ENCODE measurements at places on chromosomes 5 and 9.

GRCh38 chr5:86570427-86571083, 47.2 kb upstream of the COX7C start:
- DNase-seq, result no peak

DNA sequence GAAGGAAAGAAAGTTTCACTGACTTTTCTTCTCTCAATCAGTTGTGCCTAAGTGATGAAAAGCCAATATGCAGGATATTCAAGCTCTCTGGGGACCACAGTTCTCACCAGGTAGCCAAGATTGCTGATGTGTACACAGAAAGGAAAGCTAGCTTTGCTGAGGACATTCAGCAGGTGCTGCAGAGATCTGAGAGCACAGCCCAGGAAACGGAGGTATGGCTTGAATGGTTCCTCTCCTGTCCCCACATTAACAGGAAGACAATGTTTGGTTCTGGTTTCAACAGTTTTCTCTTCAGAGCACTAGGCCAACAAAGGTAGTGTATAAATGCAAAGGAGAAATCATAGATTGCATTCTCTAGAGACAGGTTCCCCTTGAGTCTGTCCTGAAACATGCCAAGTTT, 69.6 kb downstream of the PTPDC1 start:
- no peak for DNase-seq

DNA sequence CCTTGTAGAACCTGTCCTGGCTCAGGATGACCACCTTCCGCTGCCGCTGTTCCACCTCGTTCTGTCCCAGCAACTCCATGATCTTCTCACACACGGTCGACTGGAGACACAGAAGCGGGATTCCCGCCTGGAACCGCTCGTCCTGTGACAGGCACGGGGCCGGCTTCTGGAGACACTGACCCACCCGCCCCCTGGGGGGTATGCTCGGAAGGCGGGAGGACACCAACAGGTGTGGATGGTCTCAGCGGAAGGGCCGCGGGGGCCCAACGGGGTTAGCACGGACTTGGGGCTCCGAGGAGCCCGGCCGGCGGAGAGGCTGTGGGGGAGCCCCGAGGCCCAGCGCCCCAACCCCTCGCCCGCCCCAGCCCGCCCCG, 530 bp downstream of the UCK1 start:
- DNase-seq, result peak; percentile 46

DNA sequence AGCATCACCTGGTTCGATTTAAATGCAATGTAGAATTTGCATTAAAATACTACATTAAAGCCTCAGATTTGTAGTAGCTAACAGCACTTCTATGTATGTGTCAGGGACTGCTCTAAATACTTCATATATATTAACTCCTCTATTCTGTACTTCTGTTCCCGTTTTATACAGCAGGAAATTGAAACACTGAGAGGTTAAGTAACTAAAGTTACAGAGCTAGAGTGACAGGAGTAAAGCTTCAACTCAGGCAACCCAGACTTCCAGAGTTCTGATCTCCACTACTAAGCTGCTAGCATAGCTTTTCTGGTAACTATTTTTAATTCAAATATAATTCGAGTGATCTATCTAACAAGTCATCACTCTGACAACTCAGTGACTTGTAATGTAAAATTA, 619 bp upstream of the APC start:
- no peak for DNase-seq

DNA sequence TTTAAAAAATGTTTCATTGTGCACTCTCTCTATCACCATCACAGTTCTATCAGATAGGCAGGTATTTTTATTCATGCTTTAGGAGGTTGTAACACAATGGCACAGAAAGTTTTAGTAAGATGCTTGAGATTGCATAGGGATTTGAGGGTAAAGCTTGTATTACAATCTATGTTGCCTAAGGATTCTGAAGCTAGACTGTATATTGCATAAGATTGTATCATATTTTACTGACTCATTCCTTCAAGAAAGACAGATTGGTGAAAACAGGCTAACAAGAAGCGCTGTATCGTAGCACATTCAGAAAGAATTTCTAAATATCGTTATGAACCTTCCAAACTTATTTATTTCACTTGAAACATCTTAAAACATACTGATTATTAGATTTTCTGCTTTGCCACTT, 577.7 kb downstream of the EBF1 start:
- no peak for DNase-seq

GRCh38 chr5:141992349-141992963, 20.4 kb downstream of the GNPDA1 start:
- DNase-seq, result peak; percentile 82

- DNase-seq, result no peak
Measured at GRCh38 chr5:95660060-95660459, 13.5 kb downstream of the RFESD start.

DNA sequence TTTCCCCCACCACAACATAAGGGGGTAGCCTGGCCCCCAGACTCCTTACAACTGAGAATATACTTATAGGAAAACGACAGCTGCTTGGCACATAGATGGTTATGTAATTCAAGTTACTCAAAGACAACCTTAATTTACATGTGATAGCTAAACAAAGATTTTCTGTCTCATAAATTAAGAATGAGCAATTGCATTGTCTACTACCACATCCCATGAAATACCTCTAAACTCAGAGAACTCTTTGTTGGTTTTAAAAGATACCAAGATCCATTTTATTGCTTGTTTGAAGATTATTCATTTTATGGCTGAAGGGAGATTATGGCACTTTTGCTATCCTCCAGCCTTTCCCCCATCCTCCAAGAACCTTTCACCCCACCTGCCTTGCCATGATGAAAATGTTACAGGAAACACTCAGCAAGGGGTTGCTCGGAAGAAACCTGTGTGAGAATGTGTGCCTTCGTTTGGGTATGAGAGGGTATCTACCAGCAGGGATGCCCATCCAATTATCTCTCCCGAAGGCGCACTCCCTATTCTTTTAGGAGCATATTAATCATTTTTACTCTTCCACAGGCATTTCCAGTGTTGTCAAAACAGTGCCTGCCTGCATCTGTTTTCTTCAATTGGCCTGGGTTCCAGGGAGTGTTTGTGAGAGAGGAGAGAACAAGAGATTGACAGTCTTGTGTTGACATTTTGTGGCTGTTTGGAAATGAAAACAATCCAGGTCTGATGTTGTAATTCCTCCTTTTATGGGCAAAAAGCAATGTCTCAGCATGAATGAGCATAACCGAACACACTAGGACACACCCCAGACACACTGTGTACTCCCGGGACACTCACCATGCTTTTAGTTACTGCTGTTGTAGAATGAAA, 208.0 kb upstream of the ANKRD55 start:
- no peak for DNase-seq

- DNase-seq, result no peak
Measured at GRCh38 chr9:15824310-15824709, 271.5 kb downstream of the CCDC171 start.

GRCh38 chr5:82163452-82164175, 114.5 kb downstream of the RPS23 start:
- DNase-seq, result no peak

DNA sequence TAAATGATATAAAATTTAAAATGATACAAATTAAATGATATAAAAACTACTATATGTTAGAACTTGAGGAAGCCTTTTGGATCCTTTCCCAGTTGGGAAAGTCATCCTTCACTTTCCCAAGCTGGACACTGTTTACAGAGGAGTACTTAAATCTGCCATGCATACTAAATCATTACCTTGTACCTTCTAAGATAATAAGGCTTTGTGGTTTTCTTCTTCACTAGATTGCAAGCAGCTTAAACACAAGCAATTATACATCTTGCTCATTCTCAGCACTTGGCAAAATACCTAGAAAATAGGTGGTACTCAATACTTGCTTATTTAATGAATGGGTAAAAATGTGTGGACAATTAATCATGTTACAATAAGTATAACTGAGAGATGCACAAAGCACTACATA, 666.8 kb downstream of the PTPRD start:
- DNase-seq, result no peak

GRCh38 chr5:115661101-115661500, 35.3 kb upstream of the TMED7 start:
- DNase-seq, result no peak

- no peak for DNase-seq
Measured at GRCh38 chr5:180339583-180340183, 13.5 kb downstream of the GFPT2 start.

DNA sequence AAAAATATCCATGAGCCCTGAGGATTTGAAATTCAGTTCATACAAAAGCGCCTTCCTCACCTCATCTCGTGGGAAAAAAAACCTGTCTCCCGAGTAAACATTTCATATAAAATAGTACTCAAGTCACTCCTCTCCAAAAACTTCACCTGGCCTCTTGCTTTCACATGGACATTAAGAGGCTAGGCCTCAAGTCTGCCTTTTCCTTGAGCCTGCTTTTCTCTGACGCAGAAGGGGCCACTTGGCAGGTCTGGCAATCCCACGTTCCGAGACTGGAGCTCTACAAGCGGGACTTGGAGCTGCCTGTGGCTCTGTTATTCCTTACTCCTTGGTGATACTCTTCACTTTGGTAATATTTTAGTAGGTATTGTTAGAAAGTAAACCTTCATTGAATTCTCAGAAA, 26.9 kb upstream of the CKS2 start:
- DNase-seq, result no peak

- DNase-seq, result no peak
Measured at GRCh38 chr9:127344368-127345000, 52.5 kb upstream of the SLC2A8 start.

- DNase-seq, result no peak
Measured at GRCh38 chr5:16606628-16607027, 10.2 kb downstream of the RETREG1 start.

GRCh38 chr5:16536246-16536645, 70.6 kb upstream of the ZNF622 start:
- no peak for DNase-seq

GRCh38 chr9:73270967-73271721, 119.5 kb downstream of the ANXA1 start:
- no peak for DNase-seq
